Left renal cortex interstitium (tissue), 4 donors: ENCODE measurements at places on chromosomes 11 and 22. TPM values are rescaled to one million over a fixed set of nuclear protein-coding genes. Genes with fewer than 3 reads are reported as not detected.

Gene MRPL11
- polyA plus RNA-seq: 67.7 TPM

Gene NELL1
- 1.5 TPM for polyA plus RNA-seq

Gene CABP4
- polyA plus RNA-seq: 0.35 TPM

Gene TCN1
- not detected for polyA plus RNA-seq

Gene GAS2L1
- 6.5 TPM for polyA plus RNA-seq

Gene VSIG2
- polyA plus RNA-seq: 10.7 TPM

Gene PLEKHA7
- 42.9 TPM for polyA plus RNA-seq

Gene KCNJ1
- 89.7 TPM for polyA plus RNA-seq

Gene F2
- 0.11 TPM for polyA plus RNA-seq

Gene TRIM51
- polyA plus RNA-seq: not detected

Gene ARHGAP20
- 3.9 TPM for polyA plus RNA-seq

Gene POTEH
- not detected for polyA plus RNA-seq

Gene TMEM191B
- 3.9 TPM for polyA plus RNA-seq

Gene FBLN1
- 98.6 TPM for polyA plus RNA-seq

Gene NAP1L4
- 219 TPM for polyA plus RNA-seq

Gene CARD10
- 15.8 TPM for polyA plus RNA-seq

Gene GLYATL2
- 2.3 TPM for polyA plus RNA-seq

Gene MAPK8IP1
- 11.5 TPM for polyA plus RNA-seq

Gene INSC
- polyA plus RNA-seq: 0.91 TPM

Gene UNC93B1
- 10.3 TPM for polyA plus RNA-seq

Gene OR51I2
- polyA plus RNA-seq: 0.04 TPM

Gene OOSP2
- not detected for polyA plus RNA-seq

Gene KIAA0930
- polyA plus RNA-seq: 23.3 TPM

Gene POU2AF2
- polyA plus RNA-seq: not detected

Gene NXPE1
- not detected for polyA plus RNA-seq

Gene ST14
- 39.9 TPM for polyA plus RNA-seq

Gene OR56A3
- polyA plus RNA-seq: not detected

Gene RPL3
- polyA plus RNA-seq: 3,198 TPM

Gene OR5P2
- not detected for polyA plus RNA-seq

Gene DRD4
- polyA plus RNA-seq: 4.6 TPM

Gene TSGA10IP
- 0.52 TPM for polyA plus RNA-seq

Gene P2RY2
- polyA plus RNA-seq: 1.1 TPM

Gene POU2AF3
- polyA plus RNA-seq: 7.1 TPM

Gene SYT12
- 0.14 TPM for polyA plus RNA-seq

Gene NXPE2
- polyA plus RNA-seq: 0.36 TPM

Gene DAGLA
- 4.8 TPM for polyA plus RNA-seq

Gene APOA1
- 99.5 TPM for polyA plus RNA-seq

Gene TEX12
- 0.22 TPM for polyA plus RNA-seq

Gene RTN4R
- polyA plus RNA-seq: 10.4 TPM

Gene KCNA4
- 0.20 TPM for polyA plus RNA-seq

Gene MPEG1
- 9.8 TPM for polyA plus RNA-seq

Gene OR2AT4
- not detected for polyA plus RNA-seq

Gene AMPD3
- polyA plus RNA-seq: 5.2 TPM

Gene FOSL1
- polyA plus RNA-seq: 0.30 TPM

Gene TAGLN
- 151 TPM for polyA plus RNA-seq

Gene APIP
- 53.8 TPM for polyA plus RNA-seq

Gene SESN3
- polyA plus RNA-seq: 76.1 TPM

Gene TMEM86A
- polyA plus RNA-seq: 7.0 TPM
